ENCODE measurements at places on chromosomes 16 and 17.
A peak's percentile ranks its signal among the peaks of the same experiment; 100 is the strongest.

DNA sequence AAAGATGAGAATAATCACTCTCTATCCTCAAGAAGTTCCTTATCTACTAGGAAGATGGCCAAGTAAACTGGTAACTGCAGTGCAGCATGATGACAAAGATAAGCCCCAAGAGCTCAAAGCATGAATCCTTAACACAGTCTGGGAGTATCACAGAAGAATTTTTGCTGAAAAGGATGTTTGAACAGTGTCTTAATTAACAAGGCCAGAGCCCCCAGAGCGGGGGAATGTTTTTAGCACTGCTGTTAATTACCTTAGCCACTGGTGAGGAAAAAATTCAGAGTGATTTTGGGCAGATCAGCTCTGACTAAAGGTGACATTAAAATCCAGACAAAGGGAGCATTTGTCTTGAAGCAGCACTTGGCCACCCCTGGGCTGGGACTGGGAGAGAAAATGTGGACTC lies 30.1 kb downstream of the ADAMTS18 start:
- DNase-seq: no peak

DNA sequence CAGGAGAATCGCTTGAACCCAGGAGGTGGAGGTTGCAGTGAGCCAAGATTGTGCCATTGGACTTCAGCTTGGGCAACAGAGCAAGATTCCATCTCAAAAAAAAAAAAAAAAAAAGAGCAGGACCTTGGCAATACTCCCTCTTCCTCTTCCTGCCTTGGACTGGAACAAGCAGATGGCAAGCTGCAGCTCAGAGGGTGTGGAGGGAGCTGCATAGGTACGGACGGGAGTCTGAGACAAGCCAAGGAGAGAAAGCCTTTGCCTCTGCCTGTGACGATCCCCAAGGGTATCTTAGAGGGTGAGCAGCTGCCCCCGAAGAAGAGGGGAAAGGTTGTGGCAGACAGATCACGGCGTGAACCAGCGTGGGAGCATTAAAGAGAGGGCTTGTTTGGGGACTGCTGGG lies 109.2 kb downstream of the AIPL1 start:
- no peak for DNase-seq

DNA sequence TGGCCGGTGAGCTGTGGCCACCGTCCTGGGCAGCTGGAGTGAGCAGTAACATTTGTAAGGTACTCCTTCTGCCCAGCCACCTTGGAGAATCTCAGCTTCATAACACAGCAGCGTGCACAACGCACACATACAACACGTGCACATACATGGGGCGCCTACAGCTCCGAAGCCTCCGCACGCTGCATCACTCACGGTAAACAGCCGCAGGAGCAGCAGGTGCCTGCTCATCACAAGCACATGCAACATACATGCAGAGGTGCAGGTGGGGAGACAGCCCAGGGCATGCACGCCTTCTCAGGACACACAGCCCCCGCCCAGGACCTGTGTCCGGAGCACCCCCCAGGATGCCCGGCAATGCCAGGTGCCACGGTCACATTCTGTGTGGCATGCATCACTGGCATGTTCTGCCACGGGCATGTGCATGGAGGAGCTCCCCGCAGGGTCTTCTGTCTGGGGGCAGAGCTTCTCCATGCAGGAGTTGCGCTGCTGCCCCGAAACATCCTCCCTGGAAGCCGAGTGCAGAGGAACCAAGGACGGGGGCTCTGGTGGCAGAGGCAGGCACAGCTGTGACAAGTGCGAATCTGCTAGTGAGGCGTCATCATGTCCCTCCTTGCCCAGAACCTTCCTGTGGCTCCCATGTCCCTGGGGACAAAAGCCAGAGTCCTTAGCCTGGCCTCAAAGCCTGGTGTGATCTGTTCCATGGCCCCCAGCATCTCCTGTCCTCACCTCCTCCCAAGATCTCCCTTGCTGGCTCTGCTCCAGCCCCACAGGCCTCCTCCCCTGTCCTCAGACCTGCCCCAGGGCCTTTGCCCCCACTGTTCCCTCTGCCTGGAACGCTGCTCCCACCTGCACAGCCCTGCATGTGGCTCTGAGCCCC lies 184.0 kb upstream of the GSE1 start:
- no peak for DNase-seq

DNA sequence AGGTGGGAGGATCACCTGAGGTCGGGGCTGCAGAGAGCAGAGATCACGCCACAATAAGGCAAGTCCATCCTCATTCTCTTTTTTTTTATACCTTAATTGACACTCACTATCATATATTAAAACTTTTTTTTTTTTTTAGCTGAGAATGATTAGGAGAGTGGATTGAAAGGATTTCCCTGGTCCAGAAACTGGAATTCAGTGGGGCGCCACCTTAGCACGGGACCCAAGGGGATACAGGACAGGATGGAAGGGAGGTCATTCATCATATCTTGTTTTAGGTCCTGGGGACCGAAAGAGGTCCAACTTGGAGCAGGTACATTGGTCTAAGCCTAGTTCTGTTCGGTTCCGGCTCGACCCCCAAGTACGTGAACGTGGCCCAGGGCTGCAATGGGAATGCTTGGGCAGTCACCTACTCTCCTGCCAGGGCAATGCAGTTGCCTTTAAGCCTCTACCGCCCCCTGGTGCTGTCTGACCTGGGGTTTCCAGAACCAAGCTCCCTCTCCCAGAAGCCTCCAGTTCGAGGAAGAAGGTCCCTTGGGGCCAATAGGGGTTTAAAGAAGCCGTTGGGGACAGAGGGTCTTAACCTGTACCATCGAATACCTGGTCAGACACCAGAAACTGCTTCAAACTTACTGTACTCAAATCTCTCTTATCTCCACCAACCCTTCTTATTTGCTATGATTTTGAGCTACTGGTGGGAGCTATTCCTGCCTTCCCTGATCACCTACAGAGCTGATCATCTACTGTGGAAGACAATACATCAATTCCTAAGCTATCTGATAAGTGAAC lies 19.9 kb upstream of the GPATCH8 start:
- peak; percentile 41 for DNase-seq

- no peak for DNase-seq
Measured at GRCh38 chr16:50999181-50999580, 151.9 kb downstream of the SALL1 start.
